Natural killer cell (primary cell): ENCODE measurements at places on chromosomes 5 and 9. TPM values are rescaled to one million over a fixed set of nuclear protein-coding genes. Genes with fewer than 3 reads are reported as not detected.

- peak; percentile 6 for DNase-seq
Observed at GRCh38 chr9:122988920-122989621, 44.4 kb upstream of the GPR21 start.

- DNase-seq, result peak; percentile 44
Observed at GRCh38 chr5:139638090-139638735, 9.9 kb upstream of the CXXC5 start.

- DNase-seq, result no peak
Observed at GRCh38 chr5:31861601-31862000, 222.7 kb downstream of the PDZD2 start.

DNA sequence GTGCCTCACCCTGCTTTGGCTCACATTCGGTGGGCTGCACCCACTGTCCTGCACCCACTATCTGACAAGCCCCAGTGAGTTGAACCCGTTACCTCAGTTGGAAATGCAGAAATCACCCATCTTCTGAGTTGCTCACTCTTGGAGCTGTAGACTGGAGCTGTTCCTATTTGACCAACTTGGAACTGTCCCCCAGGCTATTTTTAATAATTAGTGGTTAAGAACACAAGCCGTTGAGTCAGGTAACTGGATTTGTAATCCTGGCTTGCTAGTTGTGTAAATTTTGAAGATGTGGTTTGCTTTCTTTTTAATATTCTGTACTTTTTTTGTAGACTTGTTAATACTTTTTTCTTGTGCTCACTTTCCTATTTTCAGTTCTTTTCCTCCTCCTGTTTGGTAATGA, 81.2 kb downstream of the CNTLN start:
- no peak for DNase-seq

GRCh38 chr9:2263665-2264064, 248.5 kb downstream of the SMARCA2 start:
- DNase-seq, result no peak

The PCDHB2 gene
- not detected for total RNA-seq

The STPG3 gene
- total RNA-seq, result not detected

The SVEP1 gene
- total RNA-seq, result not detected

DNA sequence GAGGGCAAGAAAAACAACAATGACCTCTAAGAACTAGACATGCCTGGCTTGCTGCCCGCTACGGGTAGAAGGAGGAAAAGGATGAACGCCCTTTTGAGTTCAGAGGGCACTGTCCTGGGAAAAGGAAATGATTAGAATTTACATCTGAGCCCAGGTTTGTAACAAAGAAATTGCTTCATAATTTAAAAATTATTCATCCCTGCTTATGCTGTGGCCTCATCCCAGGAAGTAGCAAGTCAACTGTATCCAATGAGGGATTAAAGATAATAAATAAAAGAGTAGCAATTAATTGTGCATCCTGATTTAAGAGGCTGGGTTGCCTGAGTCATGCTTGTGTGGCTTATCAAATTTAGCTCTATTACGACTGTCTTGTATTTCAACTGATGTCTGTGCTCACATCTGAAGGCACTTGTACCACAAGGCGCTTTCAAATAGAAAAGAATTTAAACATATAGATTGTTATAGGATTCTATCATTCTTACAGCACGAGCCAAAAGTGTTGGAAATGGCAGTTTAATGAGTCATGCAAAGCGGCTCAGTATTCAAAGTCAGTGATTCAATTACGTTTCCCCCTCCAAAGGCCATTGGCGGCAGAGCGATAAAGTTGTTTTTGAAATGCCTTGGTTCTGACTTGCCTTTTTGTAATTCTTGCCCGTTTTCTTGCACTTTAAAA, 40.0 kb upstream of the DMRT1 start:
- DNase-seq, result no peak

The KLF4 gene
- 162 TPM for total RNA-seq

The HSPA5 gene
- 275 TPM for total RNA-seq

- no peak for DNase-seq
Observed at GRCh38 chr5:137619191-137619870, 116.6 kb downstream of the KLHL3 start.

DNA sequence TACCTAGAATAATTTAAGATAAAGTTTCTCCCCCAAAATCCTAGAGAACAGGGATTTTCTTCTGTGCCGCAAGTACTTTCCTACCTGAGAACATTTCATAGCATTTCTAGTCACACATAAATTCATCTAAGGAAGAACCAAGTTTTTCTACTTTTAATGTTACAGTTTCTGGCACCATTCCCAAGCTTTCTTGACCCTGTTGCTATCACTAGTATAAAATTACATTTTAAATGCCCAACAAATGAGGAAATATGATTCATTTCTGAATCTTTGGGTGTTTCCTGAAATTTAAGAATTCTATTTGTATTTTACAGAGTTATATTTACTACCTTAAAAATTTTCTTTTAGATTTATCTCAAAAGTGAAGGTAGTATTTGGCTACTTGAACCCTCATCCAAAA, 137.8 kb downstream of the LPAR1 start:
- DNase-seq, result no peak

The TMEM174 gene
- not detected for total RNA-seq

DNA sequence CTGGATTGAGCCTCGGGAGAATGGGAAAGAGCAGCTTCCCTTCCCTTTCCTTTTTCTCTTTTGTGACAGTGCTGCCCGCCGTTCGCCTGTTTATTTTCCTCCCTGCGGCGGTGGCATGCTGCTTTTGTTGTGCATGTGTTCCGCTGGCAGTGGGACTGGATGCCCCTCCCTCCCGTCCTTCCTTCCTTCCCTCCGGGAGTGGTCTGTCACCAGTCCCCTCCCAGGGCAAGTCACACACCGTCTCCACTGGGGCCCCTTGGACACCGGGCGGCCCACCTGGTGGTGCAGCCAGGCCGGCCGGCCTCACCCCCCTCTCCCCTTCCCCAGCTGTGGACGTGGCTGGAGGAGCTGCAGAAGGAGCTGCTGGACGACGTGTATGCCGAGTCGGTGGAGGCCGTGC, 214.7 kb downstream of the TRIO start:
- DNase-seq, result no peak

DNA sequence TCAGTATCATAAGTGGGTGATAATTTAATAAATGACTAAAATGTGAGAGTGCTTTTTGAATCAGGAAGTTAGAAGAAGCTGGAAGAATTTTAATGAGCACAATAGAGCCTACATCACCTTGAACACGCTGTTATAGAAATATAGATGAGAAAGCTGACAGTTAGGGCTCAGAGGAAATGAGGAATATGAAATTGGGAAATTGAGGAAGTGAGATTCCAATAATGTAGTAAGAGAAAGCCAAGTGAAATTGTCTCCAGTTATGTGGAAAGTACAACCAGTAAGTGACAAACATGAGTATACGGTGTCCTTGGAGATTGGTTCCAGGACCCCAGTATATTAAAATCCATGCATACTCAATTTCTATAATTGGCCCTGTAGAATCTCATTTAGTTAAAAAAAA, 235.9 kb upstream of the FAM174A start:
- no peak for DNase-seq

The OMD gene
- total RNA-seq, result not detected

GRCh38 chr9:134601764-134602163, 39.8 kb upstream of the COL5A1 start:
- DNase-seq, result no peak

GRCh38 chr5:107840592-107840991, 169.9 kb upstream of the EFNA5 start:
- DNase-seq, result no peak

The C9 gene
- total RNA-seq, result not detected

- no peak for DNase-seq
Observed at GRCh38 chr5:91146230-91146629, 236.9 kb downstream of the ARRDC3 start.

DNA sequence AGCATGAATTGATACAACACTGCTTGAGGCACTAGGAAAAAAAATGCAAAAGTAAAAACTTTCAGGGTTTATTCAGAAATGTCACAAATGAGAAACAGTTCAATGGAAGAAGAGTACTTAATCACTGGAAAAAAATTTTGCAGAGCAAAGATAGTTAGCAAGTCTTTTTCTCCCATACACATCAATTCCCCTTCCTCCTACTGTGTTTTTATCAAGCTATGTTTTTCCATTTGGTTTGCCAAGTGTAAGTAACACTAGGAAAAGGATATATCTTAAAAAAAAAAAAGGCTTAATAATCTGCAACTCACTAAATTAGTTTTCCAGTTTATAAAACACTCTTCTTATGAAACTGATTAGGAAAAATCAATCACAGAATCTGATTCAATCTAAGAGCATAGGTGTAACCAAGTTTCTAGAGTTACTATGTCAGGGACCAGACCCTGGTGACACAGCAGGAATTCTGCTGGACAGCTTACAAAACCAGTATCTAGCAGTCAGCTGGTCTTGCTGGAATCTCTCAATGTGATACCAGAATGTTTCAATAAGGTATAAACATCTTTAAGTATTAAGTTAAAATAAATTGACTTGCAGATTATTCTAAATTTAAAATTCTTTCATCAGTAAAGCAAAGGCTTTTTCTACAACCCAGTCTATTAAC, 34.7 kb downstream of the RNF145 start:
- no peak for DNase-seq

DNA sequence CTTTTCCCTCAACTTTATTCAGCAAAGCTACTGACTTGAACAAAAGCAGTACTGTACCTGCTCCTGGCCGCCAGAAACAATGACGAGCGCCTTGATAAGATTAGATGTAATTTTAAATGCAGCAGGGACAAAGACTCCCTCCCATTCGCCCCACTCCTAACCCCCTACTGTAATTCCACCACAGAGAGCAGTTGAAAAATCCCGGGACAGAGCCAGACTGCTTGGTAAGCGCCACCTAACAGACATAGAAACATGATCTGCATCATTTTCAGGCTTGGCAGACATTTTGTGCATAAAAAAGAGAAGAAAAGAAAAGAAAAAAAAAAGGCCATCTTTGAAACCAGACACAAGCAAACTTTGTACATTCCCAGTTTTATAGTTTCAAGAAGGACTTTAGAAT, 81.9 kb downstream of the ISL1 start:
- no peak for DNase-seq

The ANKRD20A1 gene
- 1.6 TPM for total RNA-seq

The FAM200C gene
- total RNA-seq, result 0.57 TPM

DNA sequence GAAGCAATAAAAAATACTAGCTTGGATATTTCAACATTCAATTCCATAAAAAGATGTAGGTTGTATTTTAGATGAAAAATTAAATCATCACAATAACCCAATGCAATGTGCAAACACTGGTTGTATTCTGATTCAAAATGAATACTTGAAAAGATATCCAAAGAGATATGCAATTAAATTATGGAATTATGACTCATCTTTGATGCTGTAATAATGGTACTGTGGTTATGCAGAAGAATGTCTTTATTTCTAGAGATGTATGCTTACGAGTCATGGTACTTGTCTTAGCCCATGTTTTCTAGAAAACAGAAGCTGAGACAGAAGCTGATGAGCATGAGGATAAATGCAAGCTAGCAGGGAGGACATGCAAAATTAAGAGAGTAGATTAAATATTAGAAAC, 1941.4 kb upstream of the NUDT12 start:
- no peak for DNase-seq

DNA sequence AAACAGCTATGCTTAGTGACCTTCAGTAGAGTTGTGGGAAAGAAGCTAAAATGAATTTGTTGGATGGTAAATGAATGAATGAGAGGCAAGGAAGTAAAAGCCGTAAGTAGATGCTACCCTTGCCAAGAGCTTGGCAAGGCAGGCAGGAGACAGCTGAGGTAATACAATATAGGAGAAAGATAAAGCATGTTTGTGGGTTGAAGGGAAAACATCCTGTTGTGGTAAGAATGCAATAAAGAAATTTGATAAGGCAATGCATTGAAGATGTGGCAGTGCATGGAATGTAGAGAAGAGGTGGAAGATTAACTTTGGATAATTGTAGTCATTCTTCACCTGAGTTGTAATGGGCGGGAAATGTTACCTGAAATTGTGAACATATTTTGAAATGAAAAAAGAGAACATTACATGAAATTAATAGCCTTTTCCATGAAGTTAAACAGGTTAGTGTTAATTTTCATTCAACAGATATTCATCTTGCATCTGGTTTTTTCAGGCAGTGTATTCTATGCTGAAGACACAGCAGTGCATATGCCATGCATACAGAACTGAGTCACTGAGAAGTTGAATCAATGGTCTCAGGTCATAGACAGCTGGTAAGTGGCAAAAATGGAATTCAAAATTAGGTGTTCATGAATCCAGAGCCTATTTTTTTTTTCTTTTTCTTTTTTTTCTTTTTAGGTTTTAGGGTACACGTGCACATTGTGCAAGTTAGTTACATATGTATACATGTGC, 43.4 kb upstream of the SPINK5 start:
- DNase-seq, result no peak

- no peak for DNase-seq
Observed at GRCh38 chr5:10286162-10286861, 21.4 kb downstream of the CMBL start.

DNA sequence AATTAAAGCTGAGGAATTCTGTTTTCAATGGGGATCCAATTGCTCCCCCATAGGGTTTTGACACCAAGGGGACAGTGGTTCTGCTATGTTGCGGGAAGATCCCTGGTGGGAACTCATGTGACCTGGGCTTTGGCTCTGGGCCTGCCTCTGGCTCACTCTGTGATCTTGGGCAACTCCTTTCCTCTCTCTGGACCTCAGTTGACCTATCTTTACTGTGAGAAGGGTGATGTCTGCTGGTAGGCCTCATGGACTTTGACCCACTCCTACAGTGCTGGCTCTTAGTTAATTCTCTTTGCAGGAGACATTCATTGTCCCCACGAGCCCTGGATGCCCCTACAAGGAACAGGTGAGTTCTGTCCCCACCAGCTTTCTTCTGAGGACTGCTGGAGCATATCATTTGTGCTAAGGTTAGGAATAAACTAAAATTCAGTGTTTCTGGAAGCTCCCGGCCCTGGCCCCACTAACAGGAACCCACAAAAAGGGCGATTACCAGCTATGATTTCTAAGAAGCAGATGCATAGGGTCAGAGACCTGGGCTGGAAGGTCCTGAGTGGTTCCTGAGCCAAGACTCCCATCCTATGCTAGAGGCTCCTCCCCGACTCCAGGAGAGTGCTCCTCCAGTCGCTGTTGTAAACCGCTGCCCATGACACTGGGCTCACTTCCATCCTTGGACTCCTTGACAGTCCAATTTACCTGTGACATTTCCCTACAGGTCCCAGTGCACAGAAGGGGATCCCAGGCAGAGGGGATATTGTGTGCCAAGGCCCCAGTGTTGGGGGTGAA, 218.3 kb downstream of the PAX5 start:
- no peak for DNase-seq

- DNase-seq, result no peak
Observed at GRCh38 chr5:154320224-154321089, 125.3 kb upstream of the SAP30L start.
